ENCODE measurements at places on chromosomes 7 and 10.

GRCh38 chr7:143363016-143363937 is 764 bp upstream of the FAM131B start:
- DNase-seq: no peak

DNA sequence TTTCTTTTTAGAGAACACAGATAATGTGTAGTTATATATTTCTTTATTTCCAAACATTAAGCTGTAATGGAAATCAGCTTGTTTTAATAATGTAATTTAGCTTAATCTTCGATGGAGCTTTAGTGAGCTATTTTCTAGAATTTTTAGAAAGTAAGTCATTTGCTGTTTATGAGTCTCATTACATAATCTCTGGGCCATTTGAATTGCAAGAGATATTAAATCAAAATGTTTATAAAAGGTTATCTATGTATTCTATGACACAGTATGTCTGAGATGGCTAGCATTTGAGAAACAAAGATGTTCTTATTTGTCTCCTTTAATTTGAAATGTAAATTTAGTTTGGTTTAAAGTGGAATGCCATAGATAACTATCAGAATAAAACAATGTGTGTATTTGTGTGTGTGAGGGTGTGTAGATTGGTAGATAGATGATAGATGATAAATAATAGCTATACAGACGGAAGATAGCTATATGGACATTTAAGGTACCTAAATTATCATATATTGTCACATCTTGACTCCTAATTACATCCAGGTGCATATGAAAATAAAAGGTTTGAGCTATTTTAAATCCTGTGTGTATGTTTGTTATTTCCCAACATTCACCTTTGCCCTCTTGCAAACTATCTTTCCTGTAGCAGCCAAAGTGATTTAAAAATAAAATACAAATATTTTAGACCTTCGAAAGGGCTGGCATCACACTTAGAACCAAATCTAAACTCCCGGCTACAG is 478.0 kb upstream of the KLF6 start:
- DNase-seq: no peak

- DNase-seq: no peak
Observed at GRCh38 chr7:39392151-39392550, 174.1 kb upstream of the YAE1 start.

DNA sequence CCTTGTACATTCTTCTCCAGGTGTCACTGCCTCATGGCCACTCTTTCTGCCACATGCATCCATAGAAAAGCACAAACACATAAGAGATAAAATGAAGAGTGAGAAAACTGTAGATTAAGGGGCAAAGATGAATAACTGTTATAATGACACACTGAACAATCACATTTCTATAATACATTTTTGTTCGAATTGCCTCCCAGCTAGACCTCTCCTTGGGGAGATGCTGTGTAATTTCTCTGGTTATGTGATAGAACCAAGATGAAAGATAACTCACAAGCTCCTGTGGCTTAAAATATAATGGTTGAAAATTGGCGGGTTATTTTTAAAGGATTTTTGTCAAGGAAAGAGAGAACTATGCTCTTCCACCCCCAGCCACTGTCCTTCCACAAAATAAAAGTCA is 60.2 kb upstream of the STEAP1 start:
- no peak for DNase-seq

GRCh38 chr7:55075464-55076021 is 56.7 kb downstream of the EGFR start:
- DNase-seq: no peak

DNA sequence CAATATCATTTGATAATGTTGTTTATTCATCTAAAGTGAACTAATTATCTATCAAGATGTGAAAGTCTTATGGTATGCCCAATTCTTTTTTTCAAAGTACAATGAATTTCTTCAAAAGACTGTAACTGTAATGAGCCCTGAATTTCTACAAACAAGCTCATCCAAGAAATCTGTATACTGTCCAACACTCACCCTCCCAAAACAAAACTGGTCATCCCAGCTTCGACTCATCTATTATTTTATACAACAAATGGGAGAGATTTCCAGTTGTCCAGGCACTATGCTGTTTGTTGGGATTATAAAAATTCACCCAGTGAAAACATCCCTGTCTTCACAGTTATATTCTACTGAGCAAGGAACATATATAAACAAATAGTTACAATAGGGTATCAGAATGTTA is 806.9 kb downstream of the TNS3 start:
- DNase-seq: no peak

DNA sequence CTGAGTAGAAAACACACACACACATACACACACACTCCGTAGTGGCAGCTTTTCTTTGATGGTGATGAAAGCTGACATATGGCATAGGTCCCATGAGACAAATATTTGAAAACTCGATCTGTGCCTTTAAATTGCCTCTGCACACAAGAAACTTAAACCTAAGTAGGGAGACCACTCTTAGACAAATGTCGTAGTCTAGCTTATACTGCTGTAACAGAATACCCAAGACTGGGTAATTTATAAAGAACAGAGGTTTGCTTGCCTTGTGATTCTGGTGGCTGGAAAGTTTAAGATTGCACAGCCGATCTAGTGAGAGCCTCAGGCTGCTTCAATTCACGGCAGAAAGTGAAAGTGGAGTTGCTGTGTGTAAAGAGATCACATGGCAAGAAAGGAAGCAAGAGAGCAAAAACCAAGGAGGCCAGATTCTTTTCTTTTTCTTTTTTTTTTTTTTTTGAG is 489.4 kb upstream of the SORCS1 start:
- no peak for DNase-seq
